Tibial nerve (tissue), 4 donors: ENCODE measurements at places on chromosomes 6 and 20. TPM values are rescaled to one million over a fixed set of nuclear protein-coding genes. Genes with fewer than 3 reads are reported as not detected.

MICA gene
- total RNA-seq = 28.3 TPM

SOX18 gene
- total RNA-seq = 4.6 TPM

DNA sequence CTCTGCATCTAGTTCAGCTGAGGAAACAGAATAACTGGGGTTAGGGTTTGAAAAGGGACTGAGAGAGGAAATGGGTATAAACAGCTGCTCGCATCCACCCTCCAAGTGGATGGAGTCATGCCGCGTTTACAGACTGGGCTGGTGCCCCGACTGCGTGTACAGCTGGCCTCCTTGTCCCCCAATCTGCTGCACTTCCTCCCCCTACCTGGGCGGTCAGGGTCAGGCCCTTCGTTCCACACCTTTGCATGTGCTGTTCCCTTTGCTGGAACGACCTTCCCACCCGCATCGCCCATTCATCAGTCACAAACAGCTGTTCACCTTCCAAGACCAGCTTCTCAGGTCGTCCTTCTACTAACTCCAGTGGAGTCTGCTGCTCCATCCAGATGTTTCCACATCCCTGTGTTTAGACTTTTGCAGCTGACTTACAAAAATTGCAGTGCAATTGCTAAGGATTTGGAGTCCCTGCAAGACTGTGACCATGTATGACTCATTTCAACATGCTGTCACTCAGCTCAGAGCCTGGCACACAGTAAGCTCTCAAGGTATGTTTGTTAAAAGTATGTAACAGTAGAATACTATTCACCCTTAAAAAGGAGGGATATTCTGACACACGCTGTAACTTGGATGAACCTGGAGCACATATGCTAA is 129.3 kb downstream of the DTNBP1 start:
- DNase-seq = no peak

CYP24A1 gene
- not detected for total RNA-seq

- DNase-seq = no peak
Measured at GRCh38 chr6:158068156-158068892, 86.7 kb downstream of the SYNJ2 start.

DNA sequence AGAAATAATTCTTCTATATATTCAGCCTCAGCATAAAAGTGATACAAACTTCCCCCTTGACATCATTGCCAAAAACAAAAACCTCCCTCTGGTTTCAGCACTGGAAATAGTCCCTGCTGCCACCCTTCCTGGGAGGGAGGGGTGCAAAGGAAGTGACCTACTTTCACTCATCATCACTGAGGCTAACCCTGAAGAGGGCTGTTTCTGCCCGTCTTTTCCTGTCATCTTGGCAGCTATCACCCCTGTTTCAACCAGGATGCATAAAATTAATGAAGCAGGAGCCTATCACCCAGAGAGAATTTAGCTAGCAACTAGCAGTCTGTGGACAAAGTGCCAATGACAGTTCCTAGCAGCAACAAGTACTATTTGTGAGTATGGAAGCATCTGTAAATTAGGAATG is 397.8 kb downstream of the LAMA2 start:
- DNase-seq = no peak

DNA sequence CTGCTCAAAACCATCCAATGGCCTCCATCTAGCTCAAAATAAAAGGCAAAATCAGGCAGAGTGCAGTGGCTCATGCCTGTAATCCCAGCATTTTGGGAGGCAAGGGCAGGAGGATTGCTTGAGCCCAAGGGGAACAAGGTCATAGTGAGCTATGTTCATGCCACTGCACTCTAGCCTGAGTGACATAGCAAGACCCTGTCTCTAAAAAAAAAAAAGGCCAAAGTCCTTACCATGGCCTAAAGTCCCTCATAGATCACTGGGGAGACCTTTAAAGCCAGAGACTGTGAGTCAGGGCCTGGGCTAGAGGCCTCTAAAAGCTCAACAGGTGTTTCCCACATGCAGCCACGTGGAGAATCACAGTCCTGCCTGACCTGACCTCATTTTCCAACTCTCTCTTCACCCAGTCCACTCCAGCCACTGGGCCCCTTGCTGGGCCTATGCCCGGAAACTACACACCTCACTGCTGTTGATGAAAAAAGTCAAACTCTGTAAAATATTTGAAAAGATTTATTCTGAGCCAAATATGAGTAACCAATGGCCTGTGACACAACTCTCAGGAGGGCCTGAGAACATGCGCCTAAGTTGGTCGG is 28.2 kb upstream of the TAB2 start:
- no peak for DNase-seq
